ENCODE measurements at places on chromosomes 5 and 9.

DNA sequence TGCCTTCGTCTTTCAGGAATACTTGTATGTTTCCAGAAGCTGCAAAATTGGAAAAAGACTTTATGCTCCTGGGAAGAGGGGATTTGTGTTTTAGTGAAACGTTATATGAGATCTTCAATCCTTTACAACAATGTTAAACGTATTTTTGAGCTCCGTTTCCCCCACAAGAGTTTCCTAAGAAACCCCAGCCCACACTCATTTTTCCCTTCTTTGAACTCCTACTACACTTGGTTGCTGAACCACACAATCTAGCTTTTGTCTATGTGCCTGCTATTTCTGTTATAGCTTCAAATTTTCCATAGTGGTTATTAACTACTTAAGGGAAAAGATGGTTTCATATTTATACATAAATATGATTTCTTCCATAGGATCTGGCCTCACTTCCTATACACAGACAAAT is 238.6 kb upstream of the ACTBL2 start:
- no peak for DNase-seq

DNA sequence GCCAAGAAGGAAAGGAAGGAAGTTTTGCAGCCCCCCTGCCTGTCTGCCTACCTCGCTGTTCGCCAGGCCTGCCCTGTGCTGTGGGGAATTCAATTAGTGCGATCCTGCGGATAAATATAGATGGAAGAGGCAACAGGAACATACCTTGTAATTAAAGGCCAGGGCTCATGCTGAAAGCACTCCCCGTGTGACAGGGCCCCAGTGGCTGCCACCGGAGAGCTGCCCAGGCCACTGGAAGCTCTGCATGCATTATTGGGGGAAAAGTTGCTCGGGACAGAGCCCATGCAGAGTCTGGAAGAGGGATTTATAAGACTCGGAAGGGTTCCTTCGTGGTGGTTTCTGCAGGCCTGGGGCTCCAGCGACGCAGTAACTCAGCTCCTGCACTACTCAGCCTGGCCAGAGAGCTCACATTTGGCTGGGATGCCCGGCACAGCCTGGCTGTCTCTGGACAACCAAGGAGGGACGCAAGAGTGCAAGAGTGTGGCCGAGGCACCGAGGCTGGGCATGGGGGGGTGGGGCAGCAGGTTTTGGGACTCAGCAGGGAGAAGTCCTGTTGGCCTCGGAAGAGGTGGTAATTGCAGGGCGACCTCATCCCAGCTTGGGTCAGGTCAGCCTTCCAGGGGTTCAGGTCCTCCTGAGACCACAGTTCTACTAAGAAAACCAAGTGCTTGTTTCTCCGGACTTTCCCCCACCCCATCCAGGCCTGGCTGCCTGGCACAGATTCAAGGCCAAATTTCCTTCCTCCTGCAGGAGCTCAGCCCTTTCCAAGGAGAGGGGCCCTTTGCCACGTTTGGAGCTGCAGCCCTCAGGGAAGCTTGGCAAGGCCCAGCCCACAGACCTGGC is 68.1 kb upstream of the GGTA1 start:
- DNase-seq: no peak

DNA sequence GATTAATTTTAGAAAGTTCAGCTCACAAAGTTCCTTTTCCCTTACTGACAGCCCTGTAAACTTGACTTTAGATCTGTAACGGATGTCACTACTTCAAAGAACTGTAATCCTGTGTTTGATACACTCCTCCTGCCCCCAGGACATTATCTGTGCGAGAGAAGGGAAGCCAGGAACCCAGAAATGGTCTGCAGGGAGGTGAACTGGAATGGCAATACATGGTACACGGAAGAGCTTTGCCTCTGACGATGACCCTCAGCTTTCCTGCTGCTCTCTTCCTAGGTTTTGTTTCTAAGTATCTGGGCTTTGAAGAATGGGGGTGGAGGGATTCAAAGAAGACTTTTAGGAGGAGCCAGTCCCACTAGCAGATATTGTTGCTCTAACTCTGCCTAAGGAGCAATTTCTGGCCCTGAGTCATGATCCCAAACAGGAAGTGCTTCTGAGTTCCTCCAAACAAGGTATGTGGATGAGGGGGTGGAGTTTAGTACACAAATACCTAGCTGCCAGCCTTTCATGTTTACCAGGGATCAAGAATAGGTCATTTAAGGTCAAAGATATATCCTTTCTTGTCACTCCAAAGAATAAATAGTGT is 43.4 kb upstream of the TMC1 start:
- DNase-seq: no peak

DNA sequence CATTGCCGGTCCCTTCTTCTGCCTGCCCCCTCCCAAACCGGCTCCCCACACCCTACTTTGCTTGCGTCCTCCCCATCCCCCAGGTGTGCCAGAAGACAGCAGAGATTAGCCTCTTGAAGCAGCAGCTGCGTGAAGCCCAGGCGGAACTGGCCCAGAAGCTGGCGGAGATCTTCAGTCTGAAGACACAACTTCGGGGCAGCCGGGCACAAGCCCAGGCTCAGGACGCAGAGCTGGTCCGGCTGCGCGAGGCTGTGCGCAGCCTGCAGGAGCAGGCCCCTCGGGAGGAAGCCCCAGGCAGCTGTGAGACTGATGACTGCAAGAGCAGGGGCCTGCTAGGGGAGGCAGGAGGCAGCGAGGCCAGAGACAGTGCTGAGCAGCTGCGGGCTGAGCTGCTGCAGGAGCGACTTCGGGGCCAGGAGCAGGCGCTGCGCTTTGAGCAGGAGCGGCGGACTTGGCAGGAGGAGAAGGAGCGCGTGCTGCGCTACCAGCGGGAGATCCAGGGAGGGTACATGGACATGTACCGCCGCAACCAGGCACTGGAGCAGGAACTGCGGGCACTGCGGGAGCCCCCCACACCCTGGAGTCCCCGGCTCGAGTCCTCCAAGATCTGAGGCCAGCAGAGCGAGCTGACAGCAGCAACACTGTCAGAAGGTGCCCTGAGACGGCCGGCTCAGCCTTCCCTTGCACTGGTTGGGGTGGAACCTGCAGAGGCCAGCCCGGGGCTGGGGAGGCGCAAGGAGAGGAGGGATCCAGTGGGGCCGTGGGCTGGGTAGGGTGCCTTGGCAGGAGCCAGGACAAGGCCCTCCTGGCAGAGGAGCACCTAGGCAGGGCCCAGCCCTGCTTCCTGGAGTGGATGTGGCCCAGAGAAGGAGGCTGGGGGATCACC is 8.3 kb downstream of the N4BP3 start:
- peak; percentile 97 for DNase-seq

GRCh38 chr9:124593200-124593599 is 86.0 kb upstream of the NR5A1 start:
- DNase-seq: peak; percentile 74

DNA sequence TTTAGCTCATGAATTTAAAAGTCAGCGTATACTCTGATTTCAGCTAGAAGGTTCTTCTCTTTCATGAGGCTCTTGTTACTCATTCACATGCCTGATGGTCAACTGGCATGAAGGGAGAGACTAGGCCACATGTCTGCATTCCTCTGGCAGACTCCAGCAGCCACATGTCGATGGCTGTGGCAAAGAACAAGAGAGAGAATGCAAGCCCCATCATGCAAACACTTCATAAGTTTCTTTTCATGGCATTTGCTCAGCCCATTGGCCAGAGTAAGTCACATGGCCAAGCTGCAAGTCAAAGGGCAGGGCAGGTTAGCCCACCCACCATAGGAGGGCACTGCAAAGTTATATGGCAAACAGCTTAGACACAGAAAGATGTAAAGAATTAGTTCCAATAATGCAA is 5.4 kb downstream of the KCNV2 start:
- peak; percentile 67 for DNase-seq

- no peak for DNase-seq
Observed at GRCh38 chr9:84950879-84951811, 281.6 kb downstream of the NTRK2 start.

DNA sequence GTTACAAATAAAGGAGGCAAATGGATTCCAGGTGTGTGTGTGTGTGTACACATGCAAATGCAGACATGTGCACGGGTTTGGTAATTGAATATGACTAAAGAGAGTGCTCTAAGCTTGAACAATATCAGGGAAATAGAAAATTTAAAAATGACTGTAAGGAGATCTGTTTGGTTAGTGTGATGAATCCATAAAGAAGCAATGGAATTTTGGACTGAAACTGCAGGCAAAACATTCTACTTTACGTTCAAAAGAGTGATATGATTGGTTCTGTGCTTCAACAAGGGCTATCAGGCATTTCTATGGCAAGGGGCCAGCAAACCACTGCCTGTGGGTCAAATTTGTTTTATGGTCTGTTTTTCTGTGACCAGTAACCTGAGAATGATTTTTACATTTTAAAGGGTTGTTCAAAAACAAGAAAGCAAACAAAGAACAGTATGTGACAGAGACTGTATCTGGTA is 332.8 kb upstream of the KLF9 start:
- peak; percentile 16 for DNase-seq

GRCh38 chr9:92917176-92917800 is 30.0 kb upstream of the FGD3 start:
- DNase-seq: no peak

GRCh38 chr5:111143910-111144309 is 51.8 kb downstream of the WDR36 start:
- peak; percentile 85 for DNase-seq

- DNase-seq: no peak
Observed at GRCh38 chr5:32690153-32690552, 21.0 kb upstream of the NPR3 start.

DNA sequence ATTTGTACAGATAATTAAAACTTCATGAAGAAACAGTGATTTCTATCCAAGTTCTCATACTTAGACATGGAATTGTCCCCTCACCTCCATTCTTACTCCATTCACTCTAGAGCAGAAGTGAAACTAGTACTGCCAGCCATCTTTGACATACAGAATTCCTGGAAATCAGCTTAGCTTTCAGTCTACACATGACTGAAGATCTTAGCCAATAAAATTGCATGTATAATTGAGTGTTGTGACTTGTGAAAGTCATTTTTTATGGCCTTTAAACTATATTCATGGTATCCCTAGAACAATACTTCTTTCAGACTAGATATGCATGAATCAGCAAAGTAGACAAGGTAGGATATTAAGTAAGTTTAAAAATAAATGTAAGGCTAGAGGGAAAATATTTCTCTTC is 705.2 kb upstream of the ZNF608 start:
- DNase-seq: no peak

DNA sequence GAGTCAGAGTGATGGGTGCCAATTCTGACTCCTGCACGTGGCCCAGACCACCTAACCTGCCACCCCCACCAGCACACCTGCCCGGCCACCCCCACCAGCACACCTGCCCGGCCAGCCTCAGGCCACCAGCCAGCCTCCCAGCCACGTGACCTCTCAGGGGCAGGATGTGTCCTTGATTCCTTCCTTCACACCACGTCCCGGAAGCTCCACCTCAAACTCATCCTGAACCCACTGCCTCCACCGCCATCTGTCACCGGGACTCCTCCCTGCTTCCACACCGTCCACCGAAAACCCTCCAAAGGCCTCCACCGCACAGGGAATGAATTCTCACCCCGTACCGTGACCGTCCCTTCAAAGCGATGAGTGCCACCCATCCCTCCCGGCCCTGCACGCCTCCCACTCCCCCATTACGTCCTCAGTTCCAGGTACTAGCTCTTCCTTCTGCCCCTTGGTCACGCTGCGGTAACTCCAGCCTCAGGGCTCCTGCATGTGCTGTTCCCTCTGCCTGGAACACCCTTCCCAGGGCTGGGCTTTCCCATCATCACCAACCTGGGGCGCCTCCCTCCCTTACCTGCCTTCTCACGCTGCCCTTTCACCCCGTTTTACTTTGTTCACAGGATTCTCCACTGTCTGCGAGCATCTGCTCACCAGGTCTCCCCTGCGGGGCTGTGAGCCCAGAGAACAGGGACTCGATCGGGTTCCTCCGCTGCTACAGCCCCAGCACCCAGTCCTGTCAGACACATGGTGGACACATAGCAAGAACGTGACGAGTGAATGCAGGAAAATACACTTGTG is 82.9 kb downstream of the ADAMTS2 start:
- no peak for DNase-seq

All from muscle of back (tissue), 13 donors.